SW480 (cell line): ENCODE measurements at places on chromosomes 12 and 14.
A peak's percentile ranks its signal among the peaks of the same experiment; 100 is the strongest.

- DNase-seq: peak; percentile 63
Observed at GRCh38 chr12:17928708-17929366, 161.2 kb downstream of the RERGL start.

DNA sequence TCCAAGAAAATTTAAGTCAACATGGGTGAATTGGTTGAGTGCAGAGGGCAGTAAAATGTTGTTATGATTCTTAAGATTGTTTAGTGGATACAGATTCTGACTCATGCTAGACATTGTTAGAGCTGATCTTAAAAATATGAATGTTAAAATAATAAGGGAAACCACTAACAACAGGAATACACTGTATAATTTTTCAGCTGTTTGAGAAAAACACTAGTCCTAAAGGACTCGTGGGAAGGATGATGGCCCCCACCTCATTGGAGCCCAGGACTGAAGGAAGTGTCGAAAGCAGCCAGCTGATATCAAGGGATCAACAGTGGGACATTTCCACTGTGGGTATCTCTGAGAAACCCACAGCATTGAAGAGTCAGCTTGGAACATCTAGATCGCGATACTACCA lies 82.9 kb upstream of the SCAF11 start:
- no peak for DNase-seq

DNA sequence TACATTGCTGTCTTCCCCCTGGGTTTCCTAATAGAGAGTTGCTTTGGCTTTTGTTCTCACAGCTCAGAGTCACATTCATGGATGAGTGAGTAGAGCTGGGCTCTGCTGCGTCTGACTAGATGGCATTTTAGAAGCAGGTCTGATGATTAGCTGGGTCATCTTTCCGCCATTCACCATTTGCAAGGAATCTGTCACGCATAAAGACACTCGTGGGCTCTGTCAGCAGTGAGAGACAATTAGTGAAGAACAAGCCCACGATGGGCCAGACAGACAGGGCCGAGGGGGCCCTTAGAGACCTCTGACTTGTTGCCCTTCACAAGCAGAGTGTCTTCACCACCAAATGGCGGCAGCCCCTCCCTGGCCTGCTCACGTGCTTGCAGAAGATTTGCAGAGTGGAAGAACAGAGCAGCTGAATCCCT lies 175.0 kb downstream of the CRADD start:
- no peak for DNase-seq

DNA sequence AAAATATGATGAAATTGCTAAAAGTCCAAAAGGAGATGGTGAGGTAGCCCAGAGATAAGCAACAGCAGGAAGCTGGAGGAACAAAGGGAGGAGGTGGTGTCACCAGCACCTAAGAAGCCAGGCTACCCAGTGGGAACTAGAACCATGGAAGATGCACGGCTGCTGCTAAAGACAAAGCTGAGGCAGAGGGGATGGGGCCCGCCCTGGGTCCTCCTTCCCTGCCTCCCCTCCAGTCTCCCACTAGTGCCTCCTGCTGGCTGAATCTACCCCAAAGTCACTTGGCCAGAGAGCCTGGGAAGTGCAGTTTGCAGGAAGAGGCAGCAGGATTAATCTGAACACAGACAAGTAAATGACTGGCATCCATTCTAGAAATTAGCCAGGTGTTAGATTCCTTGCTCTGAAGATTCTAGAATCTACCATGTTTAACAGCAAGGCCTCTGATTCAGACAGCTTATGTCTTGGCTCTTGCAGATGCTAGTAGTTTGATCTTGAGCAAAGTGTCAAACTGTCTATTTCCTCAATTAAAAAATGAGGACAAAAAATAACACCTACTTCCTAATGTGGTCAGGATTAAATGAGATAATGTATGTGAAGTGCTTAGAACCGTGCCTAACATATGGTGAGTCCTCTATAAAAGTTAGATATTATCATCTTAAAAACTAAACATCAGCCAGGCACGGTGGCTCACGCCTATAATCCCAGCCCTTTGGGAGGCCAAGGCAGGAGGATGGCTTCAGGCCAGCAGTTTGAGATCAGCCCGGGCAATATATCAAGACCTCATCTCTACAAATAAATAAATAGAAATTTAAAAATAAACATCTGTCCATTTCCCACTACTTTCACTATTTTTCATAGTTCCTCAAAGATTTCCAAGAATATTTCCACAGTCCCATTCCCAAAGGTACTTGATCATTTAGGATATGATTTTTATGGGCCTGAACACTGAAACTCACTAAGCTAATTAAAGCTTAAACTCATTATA lies 5.8 kb upstream of the LRP10 start:
- no peak for DNase-seq

GRCh38 chr14:52272375-52272774 lies 4.9 kb downstream of the PTGDR start:
- peak; percentile 2 for DNase-seq

GRCh38 chr12:105330283-105330930 lies at the start of gene C12orf75:
Gene C12orf75 (plus strand): TSS chr12:105330691. CDS start chr12:105330892, 201 bp downstream.
- DNase-seq: peak; percentile 68

GRCh38 chr12:115857160-115857920 lies 420.2 kb downstream of the MED13L start:
- no peak for DNase-seq

DNA sequence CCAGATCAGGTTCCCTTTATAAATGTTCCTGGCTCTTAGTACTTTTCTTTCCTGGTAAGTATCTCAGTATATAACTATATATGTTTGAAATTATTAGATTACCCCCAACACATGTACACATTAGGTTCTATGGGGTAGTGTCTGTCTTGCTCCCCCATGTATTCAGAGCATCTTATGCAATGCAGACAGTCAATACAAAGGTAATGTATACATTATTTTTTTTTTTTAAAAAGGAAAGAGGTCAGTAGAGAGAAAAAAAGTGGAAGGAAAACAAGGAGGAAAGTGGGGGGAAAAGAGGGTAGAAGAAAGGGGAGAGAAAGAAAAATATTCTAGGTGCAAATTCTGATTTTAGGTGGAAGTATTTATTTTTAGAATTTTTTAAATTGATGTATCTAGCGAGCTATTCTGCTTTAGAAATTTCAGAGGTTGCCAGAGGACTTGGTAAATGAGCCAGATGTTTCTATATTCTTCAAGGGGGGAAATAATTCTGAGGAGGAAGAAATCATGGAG lies 157.9 kb downstream of the STXBP6 start:
- no peak for DNase-seq

- DNase-seq: no peak
Observed at GRCh38 chr14:49909016-49909415, 16.1 kb downstream of the ARF6 start.

- DNase-seq: no peak
Observed at GRCh38 chr12:125175576-125175975, 110.3 kb downstream of the AACS start.

GRCh38 chr12:74431801-74432200 lies 105.8 kb upstream of the ATXN7L3B start:
- no peak for DNase-seq

- no peak for DNase-seq
Observed at GRCh38 chr12:123038966-123039365, 58.5 kb downstream of the ARL6IP4 start.

DNA sequence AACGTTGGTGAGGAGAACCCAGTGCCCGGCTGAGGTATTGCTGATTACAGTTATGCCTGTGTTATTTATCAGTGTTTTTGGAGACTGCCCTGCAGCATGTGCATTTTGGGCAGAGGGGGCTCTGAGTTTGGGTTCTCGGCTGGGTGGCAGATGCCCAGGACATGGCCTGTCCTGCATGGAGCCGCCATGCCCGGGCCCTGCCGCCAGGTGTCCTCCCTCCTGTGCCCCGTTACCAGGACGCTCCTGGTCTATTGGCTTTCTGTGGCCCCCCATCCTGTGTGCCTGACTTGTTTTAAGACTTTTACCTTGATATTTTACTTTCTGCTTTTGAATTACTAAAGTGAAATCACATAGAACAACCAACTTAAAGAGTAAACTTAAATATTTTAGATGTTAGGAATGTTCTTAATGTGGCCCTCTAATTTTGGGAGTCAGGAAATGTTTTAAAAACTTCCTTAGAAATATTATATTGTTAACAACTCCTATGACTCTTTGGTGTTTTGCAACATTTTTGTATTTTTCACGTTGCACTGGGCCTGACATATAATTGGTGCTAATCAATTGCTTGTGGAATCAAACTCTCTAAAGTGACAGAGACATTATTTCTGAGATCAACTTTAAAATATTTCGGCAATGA lies 51.8 kb downstream of the PRIMA1 start:
- no peak for DNase-seq

DNA sequence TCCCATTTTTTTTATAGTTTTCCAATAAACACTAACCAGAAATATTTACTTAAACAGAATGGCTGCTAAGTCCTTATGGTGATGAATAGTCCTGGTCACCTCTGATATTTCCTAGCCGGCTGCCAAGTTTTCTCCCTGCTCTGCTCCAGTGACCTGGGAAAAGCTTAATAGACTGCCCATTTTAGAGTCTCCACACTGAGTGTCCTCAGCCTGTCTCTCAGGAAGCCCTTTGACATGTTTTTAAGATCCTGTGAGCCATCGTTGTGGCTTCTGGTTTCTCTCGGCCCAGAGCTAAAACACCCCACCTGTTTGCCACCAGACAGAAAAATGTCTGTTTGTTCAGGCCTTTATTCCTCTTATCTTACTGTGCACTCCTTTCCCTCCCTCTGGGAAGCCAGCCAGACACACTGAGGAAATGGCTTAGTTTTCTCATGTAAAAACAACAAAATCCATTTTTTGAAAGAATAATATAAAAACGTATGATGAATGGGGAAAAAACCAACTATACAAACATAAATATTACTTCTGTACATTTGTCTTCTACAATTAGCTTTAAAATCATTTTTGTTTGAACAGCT lies 25.4 kb upstream of the ALDH2 start:
- no peak for DNase-seq

- no peak for DNase-seq
Observed at GRCh38 chr12:122875590-122876220, 20.2 kb downstream of the VPS37B start.

GRCh38 chr12:28033538-28033915 lies 61.0 kb upstream of the PTHLH start:
- no peak for DNase-seq

GRCh38 chr12:68913682-68914081 lies 19.3 kb downstream of the CPM start:
- no peak for DNase-seq

GRCh38 chr14:104087981-104088850 lies 2.7 kb downstream of the ASPG start:
- DNase-seq: no peak

- DNase-seq: no peak
Observed at GRCh38 chr12:49868449-49868848, 25.5 kb upstream of the BCDIN3D start.

- DNase-seq: no peak
Observed at GRCh38 chr12:96241846-96242256, 47.7 kb downstream of the ELK3 start.

DNA sequence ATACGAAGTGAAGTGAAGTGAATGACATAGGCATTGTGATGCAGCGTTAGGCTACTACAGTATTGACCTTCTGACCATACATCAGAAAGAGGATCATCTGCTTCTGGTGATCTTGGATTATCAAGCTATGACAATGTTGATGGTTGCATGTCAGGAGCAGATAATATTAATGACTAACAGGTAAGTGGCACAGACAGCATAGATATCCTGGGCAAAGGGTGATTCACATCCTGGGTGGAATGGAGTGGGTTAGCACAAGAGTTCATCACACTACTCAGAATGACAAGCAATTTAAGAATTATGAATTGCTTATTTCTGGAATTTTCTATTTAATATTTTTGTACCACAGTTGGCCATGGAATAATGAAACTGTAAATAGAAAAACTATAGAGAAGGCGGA lies 397.9 kb upstream of the ATP2B1 start:
- DNase-seq: no peak

DNA sequence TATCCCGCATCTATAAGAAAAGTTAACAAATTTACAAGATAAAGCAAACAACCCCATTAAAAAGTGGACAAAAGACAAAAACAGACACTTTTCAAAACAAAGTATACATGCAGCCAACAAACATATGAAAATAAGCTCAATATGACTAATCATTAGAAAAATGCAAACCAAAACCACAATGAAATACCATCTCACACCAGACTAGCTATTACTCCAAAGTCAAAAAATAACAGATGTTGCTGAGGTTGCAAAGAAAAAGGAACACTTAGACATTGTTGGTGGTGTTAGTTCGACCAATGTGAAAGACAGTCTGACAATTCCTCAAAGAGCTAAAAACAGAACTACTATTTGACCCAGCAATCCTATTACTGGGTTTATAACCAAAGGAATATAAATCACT lies 968.6 kb upstream of the USP15 start:
- no peak for DNase-seq
